ENCODE measurements at places on chromosomes 1 and 21. TPM values are rescaled to one million over a fixed set of nuclear protein-coding genes. Genes with fewer than 3 reads are reported as not detected.

DNA sequence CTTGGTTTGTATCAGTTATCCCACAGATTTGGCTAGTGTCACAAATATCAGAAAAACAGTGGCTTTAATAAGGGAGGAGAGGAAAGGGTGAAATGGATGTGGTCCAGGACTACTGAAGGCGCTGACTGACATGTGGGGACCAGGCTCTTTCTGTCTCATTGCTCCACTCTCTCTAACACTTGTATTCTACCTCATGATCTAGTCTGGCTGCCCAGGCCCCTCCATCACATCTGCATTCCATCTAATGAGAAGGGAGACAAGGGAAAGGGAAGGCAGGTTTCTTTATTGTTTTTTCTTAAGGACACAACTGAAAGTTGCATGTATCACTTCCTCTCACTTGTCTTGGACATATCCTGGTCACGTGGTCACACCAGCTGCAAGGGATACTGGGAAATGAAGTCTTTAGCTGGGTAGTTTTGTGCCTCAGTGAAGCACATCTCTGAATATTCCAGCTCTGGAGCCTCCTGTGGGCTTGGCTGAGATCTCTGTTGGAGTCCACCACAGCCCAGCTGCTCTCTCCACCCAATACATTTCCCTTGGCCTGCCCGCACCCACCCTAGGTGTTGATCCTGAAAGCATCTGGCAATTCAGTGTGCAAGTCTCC, 42.0 kb upstream of the PADI2 start:
- DNase-seq: no peak

S100B gene
- total RNA-seq: 5.8 TPM

ATP1A4 gene
- total RNA-seq: not detected

PFKFB2 gene
- total RNA-seq: 11.8 TPM

PADI4 gene
- total RNA-seq: 0.31 TPM
